SK-N-SH (cell line): ENCODE measurements at places on chromosomes 5 and 9. TPM values are rescaled to one million over a fixed set of nuclear protein-coding genes. Genes with fewer than 3 reads are reported as not detected.

Gene TAF1L
- 0.02 TPM in 1 of 2 replicates, not detected in the other for polyA plus RNA-seq

DNA sequence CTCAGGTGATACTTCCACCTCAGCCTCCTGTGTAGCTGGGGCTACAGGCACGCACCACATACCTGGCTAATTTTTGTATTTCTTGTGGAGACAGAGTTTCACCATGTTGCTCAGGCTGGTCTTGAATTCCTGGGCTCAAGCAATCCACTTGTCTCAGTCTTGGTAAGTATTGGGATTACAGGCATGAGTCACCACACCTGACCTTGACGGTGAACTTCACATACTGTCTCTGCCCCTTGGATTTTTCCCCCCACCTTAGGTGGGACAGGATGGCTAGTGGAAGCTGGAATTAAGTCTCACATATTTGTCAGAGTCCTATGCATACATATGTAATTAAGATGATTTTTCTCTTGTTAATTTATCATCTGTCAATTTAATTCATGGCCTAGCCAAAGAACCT is 20.9 kb upstream of the RFK start:
- H3K27ac ChIP-seq, result no peak overlapping the region
- no peak overlapping the region for H3K4me3 ChIP-seq
- no peaks in the 10 kb centered on the region for H3K4me1 ChIP-seq
- H3K36me3 ChIP-seq, result no peaks in the 10 kb centered on the region
- no peaks in the 10 kb centered on the region; the same call in 1 of the 2 replicates for H3K27me3 ChIP-seq

DNA sequence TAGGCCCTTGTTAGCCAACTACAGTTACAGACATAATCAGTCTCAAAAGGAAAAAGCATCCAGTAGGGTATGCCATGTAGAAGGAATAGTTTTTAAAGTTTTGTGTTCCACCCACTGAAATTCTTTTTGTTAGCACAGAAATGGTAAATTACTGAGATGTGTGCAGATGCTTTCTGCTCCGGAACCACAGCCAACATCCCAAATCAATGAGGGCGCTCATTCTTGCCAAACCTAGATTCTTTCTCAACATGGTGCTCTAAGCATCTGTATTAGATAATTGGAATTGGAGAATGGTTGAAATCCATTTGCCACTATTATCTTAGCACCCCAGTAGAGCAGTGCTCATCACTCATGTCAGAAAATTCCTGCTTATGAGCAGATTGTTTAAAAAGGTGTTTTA is 127.8 kb downstream of the SEC61B start:
- no peak for DNase-seq
- H3K27ac ChIP-seq, result no peak overlapping the region
- H3K36me3 ChIP-seq, result no peaks in the 10 kb centered on the region

DNA sequence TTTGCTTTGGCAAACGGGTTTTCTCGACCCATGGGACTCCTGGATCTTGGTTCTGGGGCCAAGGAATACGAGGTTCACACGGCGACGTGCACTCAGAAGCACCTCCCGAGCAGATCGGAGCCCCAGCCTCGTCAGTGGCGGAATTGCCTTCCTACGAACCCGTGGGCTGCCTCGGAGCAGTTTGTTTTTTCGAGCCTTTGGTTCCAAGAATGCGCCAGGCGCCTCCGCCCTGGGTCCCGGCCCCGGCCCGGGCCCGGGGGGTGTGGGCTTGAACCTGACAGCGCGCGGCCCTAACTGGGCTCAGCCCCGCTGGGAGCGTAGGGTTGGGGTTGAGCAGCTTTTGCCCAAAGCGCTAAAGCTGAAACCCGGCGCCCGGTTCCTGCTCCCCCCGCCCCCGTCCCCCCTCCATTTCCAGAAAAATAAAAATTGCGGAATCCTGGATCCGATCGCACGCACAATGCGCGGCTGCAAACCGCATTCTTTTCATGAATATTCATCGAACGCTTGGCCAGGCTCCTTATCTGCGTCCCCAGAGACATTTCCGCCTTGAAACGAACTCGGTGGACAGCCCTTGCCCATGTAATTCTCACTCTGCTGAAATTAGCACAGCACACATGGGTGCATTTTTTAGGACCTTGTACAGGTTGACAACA is 1.0 kb downstream of the BASP1 start:
- H3K4me1 ChIP-seq, result peaks cover 27% of the 10 kb centered on the region; the same call in 1 of the 2 replicates
- peak; percentile 58 for DNase-seq
- peak overlapping the region; percentile 58 for H3K27ac ChIP-seq
- H3K27me3 ChIP-seq, result no peaks in the 10 kb centered on the region
- peaks cover 4% of the 10 kb centered on the region for H3K36me3 ChIP-seq

DNA sequence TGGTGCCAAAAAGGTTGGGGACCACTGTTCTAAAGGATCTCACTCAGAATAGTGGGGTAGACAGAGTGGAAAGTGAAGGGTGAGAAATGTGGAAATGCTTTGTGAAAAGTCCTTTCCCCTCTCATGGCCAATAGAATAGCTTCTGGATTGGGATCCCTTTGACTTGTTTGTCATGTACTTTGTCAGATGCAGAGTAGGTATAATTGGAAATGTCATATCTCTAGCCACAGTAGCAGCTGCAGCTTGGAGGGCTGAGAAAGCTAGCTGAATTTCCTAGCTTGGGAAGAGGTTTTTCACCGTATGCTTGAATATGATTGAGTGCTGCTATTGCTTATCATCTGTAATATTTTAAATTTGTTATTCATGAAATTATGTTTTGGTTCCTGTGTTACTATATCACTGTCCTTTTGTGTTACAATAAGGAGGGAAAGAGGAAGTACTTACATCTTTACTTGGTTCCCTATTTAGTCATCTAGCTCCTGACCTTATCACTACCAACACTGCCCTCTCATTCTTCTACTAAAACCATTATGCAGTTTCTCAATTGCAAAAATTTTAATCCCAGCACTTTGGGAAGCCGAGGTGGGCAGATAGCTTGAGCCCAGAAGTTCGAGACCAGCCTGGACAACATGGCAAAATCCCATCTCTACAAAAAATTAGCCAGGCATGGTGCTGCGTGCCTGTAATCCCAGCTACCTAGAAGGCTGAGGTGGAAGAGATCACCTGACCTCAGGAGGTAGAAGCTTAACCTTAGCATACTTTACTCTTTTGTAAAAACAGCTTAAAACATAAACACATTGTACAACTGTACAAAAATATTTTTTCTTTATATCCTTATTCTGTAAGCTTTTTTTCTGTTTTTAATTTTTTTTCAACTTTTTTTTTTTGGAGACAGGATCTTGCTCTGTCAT is 12.4 kb downstream of the SLC30A5 start:
- no peak overlapping the region for H3K27ac ChIP-seq
- H3K4me3 ChIP-seq, result no peak overlapping the region
- H3K36me3 ChIP-seq, result peaks cover 76% of the 10 kb centered on the region
- no peaks in the 10 kb centered on the region for H3K4me1 ChIP-seq
- H3K27me3 ChIP-seq, result no peaks in the 10 kb centered on the region
- DNase-seq, result peak; percentile 16

GRCh38 chr5:107483231-107484024 is 187.3 kb downstream of the EFNA5 start:
- H3K4me1 ChIP-seq, result peaks cover 9% of the 10 kb centered on the region
- no peaks in the 10 kb centered on the region for H3K27me3 ChIP-seq
- H3K4me3 ChIP-seq, result no peak overlapping the region

Gene SPINK7
- polyA plus RNA-seq, result not detected in 2 replicates

- H3K27ac ChIP-seq, result no peak overlapping the region
- no peak overlapping the region for H3K4me3 ChIP-seq
- H3K36me3 ChIP-seq, result peaks cover 2% of the 10 kb centered on the region; the same call in 1 of the 2 replicates
- DNase-seq, result peak; percentile 78
- H3K4me1 ChIP-seq, result peaks cover 32% of the 10 kb centered on the region
Measured at GRCh38 chr9:136089697-136090045, 5.4 kb downstream of the NACC2 start.

GRCh38 chr5:1842004-1842819 is 40.5 kb downstream of the IRX4 start:
- DNase-seq, result no peak
- no peaks in the 10 kb centered on the region for H3K36me3 ChIP-seq
- peaks cover 58% of the 10 kb centered on the region for H3K27me3 ChIP-seq
- H3K27ac ChIP-seq, result no peak overlapping the region
- H3K4me1 ChIP-seq, result no peaks in the 10 kb centered on the region
- H3K4me3 ChIP-seq, result no peak overlapping the region

DNA sequence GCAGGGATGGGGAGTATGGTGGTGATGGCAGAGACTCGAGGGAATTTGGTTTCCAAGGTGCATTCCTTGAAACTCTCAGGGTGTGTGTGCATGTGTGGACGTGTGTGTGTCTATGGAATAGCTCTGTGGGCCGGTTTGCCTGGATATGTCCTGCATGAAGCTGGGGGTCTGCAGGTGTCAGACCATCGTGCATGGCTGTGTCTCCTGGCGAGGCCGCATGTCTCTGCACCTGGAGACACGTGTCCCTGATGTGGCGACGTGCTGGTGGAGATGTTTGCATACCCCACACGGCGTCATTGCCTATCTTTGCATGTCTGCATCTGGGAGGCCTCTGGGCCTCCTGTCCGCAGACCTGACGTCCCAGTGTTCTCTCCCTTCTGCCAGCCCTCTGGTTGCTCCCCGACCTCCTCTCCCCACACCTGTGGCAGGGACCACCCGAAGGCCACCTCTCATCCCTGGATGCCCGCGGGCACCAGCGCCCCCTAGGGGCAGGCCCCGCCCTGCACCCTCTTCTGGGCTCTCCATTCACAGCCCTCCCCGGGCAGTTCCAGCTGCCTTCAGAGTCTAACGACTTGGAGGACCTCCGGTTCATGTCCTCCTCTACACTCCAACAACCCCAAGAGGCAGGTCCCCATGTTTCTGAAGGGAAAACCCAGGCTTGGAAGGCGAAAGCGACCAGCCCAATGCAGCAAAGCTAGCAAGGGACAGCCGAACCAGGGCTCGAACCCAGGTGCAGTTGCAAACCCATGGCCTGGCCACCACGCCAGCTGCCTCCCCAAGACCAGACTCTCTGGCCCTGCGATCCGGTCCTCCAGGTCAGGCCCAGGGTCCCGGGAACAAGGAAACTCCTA is 88.6 kb downstream of the LMX1B start:
- H3K27me3 ChIP-seq, result peaks cover 39% of the 10 kb centered on the region; the same call in 1 of the 2 replicates
- H3K4me1 ChIP-seq, result peaks cover 5% of the 10 kb centered on the region; the same call in 1 of the 2 replicates
- no peak overlapping the region for H3K27ac ChIP-seq
- no peaks in the 10 kb centered on the region for H3K36me3 ChIP-seq

- H3K27me3 ChIP-seq, result no peaks in the 10 kb centered on the region; the same call in 1 of the 2 replicates
- no peak overlapping the region for H3K27ac ChIP-seq
- H3K4me3 ChIP-seq, result no peak overlapping the region
- no peaks in the 10 kb centered on the region for H3K4me1 ChIP-seq
- no peak for DNase-seq
- H3K36me3 ChIP-seq, result no peaks in the 10 kb centered on the region
Measured at GRCh38 chr9:81141961-81142360, 547.4 kb downstream of the TLE1 start.

- H3K27me3 ChIP-seq, result no peaks in the 10 kb centered on the region
- H3K4me1 ChIP-seq, result no peaks in the 10 kb centered on the region
Measured at GRCh38 chr5:30000231-30000630, 1193.3 kb upstream of the CDH6 start.

DNA sequence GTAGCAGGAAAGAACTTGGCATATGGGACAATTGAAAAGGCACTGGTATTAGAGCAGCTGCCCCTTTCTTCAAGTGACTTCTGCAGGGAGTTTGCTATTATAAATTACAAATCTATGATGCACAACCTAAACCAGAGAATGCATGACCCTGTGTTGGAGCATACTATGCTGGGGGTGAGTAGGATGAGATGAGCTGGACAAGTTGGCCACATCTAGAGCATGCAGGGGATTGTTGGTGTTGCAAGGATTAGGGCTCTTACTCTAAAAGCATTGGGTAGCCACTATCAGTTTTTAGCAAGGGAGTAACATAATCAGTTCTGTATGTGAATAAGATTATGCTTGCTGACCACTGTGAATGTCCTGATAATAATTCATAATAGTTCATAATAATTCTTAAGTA is 186.7 kb downstream of the KIAA0825 start:
- H3K4me1 ChIP-seq, result no peaks in the 10 kb centered on the region; the same call in 1 of the 2 replicates
- no peaks in the 10 kb centered on the region for H3K36me3 ChIP-seq
- DNase-seq, result no peak
- H3K27ac ChIP-seq, result no peak overlapping the region

DNA sequence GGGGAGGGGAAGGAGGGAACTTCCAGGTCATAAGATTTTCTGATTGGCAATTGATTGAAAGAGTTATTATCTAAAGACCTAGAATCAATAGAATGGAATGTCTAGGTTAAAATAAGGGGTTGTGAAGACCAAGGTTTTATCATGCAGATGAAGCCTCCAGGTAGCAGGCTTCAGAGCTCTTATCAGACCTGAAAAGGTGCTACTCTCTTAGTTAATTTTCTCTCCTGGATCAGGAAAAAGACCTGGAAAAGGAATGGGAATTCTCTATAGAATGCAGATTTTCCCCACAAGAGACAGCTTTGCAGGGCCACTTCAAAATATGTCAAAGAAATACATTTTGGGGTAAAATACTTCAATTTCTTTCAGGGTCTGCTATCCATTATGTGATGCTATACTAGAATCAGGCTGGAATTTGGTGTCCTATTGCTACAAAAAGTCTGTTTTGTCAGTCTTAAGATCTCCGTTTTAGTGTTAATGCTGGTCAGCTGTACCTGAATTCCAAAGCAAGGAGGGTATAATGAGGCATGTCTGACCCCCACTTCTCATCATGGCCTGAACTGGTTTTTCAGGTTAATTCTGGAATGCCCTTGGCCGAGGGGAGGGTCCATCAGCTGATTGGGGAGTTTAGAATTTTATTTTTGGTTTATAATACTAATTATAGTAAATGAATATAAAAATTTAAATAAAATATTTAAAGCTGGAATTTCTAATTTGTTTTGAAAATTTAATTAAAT is 16.6 kb upstream of the STOM start:
- no peaks in the 10 kb centered on the region for H3K27me3 ChIP-seq

Gene PTGES
- polyA plus RNA-seq, result 3.2 and 5.2 TPM in 2 replicates

GRCh38 chr9:100427366-100428263 is 672 bp downstream of the MSANTD3 start:
- H3K36me3 ChIP-seq, result peaks cover 5% of the 10 kb centered on the region
- H3K27me3 ChIP-seq, result no peaks in the 10 kb centered on the region
- peak overlapping the region; percentile 73 for H3K4me3 ChIP-seq
- peaks cover 22% of the 10 kb centered on the region; the same call in 1 of the 2 replicates for H3K4me1 ChIP-seq

GRCh38 chr9:2106666-2107065 is 91.5 kb downstream of the SMARCA2 start:
- no peak overlapping the region for H3K4me3 ChIP-seq
- H3K27ac ChIP-seq, result no peak overlapping the region
- H3K36me3 ChIP-seq, result peaks cover 13% of the 10 kb centered on the region
- DNase-seq, result no peak
